Tibial artery (tissue), 4 donors: ENCODE measurements at places on chromosomes 2 and 18.

GRCh38 chr2:180056367-180057118, 49.4 kb upstream of the CWC22 start:
- no peak for DNase-seq
- H3K4me3 ChIP-seq: no peak overlapping the region
- no peaks in the 10 kb centered on the region for H3K27me3 ChIP-seq
- H3K4me1 ChIP-seq: no peaks in the 10 kb centered on the region
- H3K36me3 ChIP-seq: no peaks in the 10 kb centered on the region

DNA sequence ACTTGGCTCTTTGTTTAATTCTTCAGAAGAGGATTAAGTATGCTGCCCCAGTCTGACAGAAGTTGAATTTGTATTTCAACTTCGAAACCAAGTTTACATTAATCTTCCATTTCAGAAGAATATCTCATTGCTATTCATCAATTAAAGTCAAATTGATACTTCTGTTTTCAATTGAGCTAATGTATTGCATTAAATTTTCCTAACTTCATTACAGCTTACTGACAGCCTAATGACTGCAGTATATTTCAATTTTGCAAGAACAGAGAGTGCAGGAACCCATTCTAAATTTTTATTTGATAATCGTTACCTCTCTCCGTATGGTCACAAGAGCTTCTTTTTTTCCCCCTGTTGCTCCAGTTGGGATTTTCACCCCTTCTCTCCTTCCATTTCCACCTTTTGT, 218.0 kb downstream of the CALCRL start:
- no peak overlapping the region for H3K27ac ChIP-seq
- no peak overlapping the region for H3K4me3 ChIP-seq
- H3K4me1 ChIP-seq: no peaks in the 10 kb centered on the region
- DNase-seq: no peak

DNA sequence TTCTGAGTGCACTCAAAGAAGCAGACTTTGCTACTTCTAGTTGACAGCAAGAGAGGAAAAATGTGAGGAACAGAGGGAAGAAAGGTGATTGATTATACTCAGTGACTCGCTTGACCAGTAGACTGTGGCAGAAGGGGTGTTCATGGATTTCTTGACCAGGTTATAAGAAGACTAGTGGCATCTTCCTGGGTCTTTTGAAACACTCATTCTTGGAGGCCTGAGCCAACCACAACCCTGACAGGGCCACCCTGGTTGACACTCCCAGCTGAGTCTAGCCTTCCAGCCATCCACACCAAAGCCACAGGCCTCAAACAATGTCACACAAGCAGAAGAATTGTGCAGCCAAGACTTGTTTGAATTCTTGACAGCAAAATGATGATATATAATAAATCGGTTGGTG, 366.3 kb downstream of the SS18 start:
- H3K36me3 ChIP-seq: no peaks in the 10 kb centered on the region
- no peak for DNase-seq
- H3K27me3 ChIP-seq: no peaks in the 10 kb centered on the region
- no peak overlapping the region for H3K27ac ChIP-seq
- no peaks in the 10 kb centered on the region for H3K4me1 ChIP-seq

GRCh38 chr2:68605939-68606338, 37.4 kb upstream of the PROKR1 start:
- H3K4me1 ChIP-seq: no peaks in the 10 kb centered on the region
- no peak overlapping the region for H3K4me3 ChIP-seq
- H3K36me3 ChIP-seq: no peaks in the 10 kb centered on the region
- H3K27me3 ChIP-seq: no peaks in the 10 kb centered on the region
- no peak for DNase-seq
- no peak overlapping the region for H3K27ac ChIP-seq

DNA sequence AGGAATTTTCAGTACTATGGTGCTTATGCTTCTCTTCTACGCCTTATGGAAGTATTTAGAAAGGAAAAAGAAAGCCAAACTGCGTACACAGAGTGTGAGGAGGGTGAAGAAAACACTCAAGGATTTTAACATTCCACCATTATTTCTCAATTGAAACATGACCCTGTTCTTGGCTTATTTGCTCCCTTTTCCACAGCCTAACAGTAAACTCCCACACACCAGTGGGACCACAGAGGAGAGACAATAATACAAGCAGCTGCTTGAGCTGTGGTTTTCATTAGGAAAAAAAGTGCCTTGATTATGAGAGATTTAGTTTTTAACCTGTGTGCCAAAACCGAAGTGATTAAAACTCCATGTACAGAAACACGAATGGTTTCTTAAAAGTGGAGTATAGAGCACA, 134.3 kb downstream of the MEP1B start:
- H3K36me3 ChIP-seq: no peaks in the 10 kb centered on the region
- no peak overlapping the region for H3K4me3 ChIP-seq

GRCh38 chr2:121099329-121100290, 185.4 kb downstream of the TFCP2L1 start:
- H3K27me3 ChIP-seq: peaks cover 38% of the 10 kb centered on the region
- no peak overlapping the region for H3K27ac ChIP-seq
- no peaks in the 10 kb centered on the region for H3K36me3 ChIP-seq
- H3K4me1 ChIP-seq: no peaks in the 10 kb centered on the region
- DNase-seq: no peak

- H3K4me1 ChIP-seq: no peaks in the 10 kb centered on the region
- no peak overlapping the region for H3K27ac ChIP-seq
- no peak for DNase-seq
- no peaks in the 10 kb centered on the region for H3K27me3 ChIP-seq
- H3K36me3 ChIP-seq: no peaks in the 10 kb centered on the region
These were observed 121.6 kb downstream of the TXNL1 start for GRCh38 chr18:56516789-56517188.

DNA sequence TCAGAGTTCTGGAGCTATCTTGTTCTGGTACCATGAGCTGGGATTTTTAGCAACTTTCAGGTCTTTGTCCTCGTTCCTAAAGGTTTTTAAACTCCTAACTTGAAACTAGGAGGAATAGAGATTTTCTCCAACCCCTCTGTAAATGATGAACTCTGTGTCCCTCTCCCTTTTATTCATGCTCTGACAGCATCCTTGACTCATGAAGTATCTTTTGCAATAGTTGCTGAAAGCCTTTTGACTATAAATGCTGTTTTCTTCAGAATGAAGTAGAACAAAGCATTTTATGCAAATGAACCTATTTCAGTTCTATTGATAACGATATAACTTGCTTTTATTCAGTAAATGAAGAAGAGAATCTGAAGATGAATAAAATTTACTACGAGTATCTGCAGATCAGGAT, 17.0 kb upstream of the MAPRE2 start:
- no peak overlapping the region for H3K27ac ChIP-seq
- H3K4me3 ChIP-seq: no peak overlapping the region
- H3K4me1 ChIP-seq: peaks cover 12% of the 10 kb centered on the region
- H3K36me3 ChIP-seq: no peaks in the 10 kb centered on the region
- H3K27me3 ChIP-seq: no peaks in the 10 kb centered on the region
- DNase-seq: no peak

DNA sequence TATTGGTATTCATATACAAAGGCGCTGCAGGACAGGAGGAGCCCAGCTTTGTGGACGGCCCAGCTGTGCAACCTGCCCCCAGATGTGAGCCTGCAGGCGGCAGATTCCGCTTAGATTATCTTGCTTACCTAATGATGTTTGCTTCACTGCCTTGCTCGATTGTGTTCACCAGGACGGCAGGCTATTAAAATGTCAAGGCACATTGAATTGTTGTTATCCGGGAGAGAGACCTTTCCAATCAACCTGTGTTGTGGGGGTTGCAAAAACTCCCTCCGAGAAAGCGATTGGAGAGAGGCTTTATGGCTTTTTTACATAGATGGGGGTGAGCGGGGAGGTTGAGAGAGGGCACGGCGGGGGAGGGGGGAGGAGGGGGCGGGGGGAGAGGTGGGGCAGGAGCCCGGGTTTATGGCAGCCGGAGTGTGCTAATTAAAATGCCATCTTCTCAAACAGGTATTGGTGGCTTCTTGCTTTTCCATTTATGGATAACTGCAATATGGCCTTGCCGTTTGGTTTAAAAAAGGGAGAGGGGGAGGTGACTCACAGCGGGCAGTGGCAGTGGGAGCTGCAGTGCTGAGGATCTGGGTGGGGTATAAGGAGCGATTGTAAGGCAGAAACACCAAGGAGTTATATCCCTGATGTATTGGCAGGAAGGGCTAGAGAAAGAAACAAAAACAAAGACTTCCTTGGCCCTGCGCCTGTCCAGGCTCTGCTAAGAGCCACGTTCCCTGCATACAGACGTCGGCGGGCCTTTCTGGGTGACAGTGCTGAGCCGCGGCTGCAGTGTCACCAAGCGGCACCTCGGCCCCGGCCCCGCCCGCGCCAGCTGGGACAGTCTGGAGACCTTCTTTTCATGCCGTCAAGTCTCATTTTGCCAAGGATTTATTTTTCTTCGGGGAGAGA, 97.2 kb downstream of the INSIG2 start:
- peak; percentile 77 for DNase-seq
- no peaks in the 10 kb centered on the region for H3K27me3 ChIP-seq
- H3K4me3 ChIP-seq: peak overlapping the region; percentile 60
- H3K4me1 ChIP-seq: no peaks in the 10 kb centered on the region
- H3K27ac ChIP-seq: peak overlapping the region; percentile 88

GRCh38 chr2:193348055-193348454, 1153.3 kb upstream of the TMEFF2 start:
- no peak overlapping the region for H3K27ac ChIP-seq
- no peaks in the 10 kb centered on the region for H3K36me3 ChIP-seq
- no peaks in the 10 kb centered on the region for H3K27me3 ChIP-seq
- no peaks in the 10 kb centered on the region for H3K4me1 ChIP-seq

DNA sequence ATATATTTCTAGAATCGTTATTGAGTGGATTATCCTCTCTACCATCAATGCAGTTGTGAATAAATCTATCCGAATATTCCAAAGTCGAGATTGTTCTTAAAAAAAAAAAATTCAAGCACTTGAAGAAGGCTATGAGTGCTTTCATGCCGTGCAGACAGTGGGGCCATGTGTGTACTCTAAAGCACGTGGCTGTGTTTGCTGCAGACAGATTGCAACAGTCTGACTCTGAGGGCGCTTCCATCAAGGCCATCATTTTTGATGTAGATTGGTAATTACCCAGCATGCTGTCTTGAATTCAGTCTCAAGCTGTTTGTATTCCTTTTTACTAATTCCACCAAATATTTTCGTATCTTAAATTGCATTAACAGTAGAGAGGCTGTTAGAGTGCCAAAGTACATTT, 325.9 kb upstream of the LINC00305 start:
- DNase-seq: no peak
- no peak overlapping the region for H3K27ac ChIP-seq
- no peak overlapping the region for H3K4me3 ChIP-seq
- no peaks in the 10 kb centered on the region for H3K4me1 ChIP-seq
- no peaks in the 10 kb centered on the region for H3K36me3 ChIP-seq
- no peaks in the 10 kb centered on the region for H3K27me3 ChIP-seq

GRCh38 chr2:38665854-38666555, at the start of gene GALM:
Gene GALM (plus strand): TSS chr2:38666114. CDS start chr2:38666162, 48 bp downstream.
- DNase-seq: peak; percentile 96
- H3K4me3 ChIP-seq: peak within 1 kb of the TSS; percentile 57
- no peaks in the 10 kb centered on the region for H3K36me3 ChIP-seq
- no peaks in the 10 kb centered on the region for H3K4me1 ChIP-seq
- H3K27ac ChIP-seq: peak within 1 kb of the TSS; percentile 73

DNA sequence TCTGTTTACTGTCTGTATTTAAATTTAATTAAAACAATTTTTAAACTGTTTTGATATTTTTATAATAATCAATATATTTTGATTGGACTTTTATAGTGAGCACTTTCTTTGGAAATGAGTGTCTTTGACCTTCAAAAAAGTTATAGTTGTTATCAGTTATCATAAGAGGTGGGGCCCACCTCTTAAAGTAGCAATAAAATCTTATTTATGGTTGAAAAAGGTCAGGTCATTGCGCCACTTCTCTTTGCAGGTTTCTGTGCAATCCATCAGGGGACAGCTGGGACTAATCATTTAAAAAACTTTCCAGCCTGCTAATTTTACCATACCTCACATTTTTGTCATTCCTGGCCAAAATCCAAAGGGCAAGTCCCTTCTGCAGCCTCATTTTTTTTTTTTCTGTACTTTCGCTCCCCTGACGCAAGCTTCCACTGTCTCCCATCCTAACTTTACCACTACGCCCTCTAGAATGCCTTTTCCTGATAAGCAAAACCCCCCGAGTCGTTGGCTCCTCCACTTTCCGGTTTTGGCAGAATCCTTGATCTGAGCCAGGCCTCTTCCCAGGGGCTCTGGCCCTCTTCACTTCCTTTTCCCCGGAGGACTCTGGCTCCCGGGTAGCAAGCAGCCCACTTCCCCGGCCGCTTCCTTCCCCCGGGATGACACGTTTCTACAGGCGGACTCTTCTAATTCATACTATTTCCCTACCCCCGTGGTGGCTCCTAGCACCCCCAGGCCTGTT, 1.1 kb upstream of the SEH1L start:
- H3K4me3 ChIP-seq: peak overlapping the region; percentile 68
- H3K4me1 ChIP-seq: peaks cover 20% of the 10 kb centered on the region
- H3K36me3 ChIP-seq: no peaks in the 10 kb centered on the region
- no peaks in the 10 kb centered on the region for H3K27me3 ChIP-seq
- no peak for DNase-seq

- H3K27me3 ChIP-seq: no peaks in the 10 kb centered on the region
- no peak for DNase-seq
- H3K4me1 ChIP-seq: no peaks in the 10 kb centered on the region
- no peaks in the 10 kb centered on the region for H3K36me3 ChIP-seq
These were observed 405.8 kb downstream of the EPHA4 start for GRCh38 chr2:221166292-221166691.

DNA sequence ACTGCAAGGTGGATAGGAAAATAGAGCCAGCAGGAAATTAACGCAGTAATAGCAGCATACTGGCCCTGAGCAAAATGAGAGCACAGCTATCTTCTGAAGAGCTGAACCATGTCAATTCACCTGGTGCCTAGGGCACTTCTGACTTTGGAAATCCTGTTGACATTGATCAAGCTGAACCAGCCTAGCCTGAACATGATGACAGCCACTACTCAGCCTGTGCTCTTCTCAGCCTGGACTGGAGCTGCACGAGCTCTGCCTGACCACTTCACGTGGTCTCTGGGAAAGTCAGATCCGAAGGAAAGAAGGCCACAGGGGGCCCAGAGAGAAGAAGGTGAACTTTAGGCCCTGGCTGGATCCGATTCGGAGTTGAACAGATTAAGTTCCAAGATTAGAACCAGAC, 421.9 kb downstream of the LPIN1 start:
- no peak overlapping the region for H3K27ac ChIP-seq
- peaks cover 17% of the 10 kb centered on the region for H3K4me1 ChIP-seq
- no peaks in the 10 kb centered on the region for H3K36me3 ChIP-seq
- no peaks in the 10 kb centered on the region for H3K27me3 ChIP-seq

- H3K4me3 ChIP-seq: no peak overlapping the region
- no peaks in the 10 kb centered on the region for H3K36me3 ChIP-seq
- no peak for DNase-seq
- no peak overlapping the region for H3K27ac ChIP-seq
- H3K4me1 ChIP-seq: no peaks in the 10 kb centered on the region
These were observed 567.1 kb upstream of the POU3F3 start for GRCh38 chr2:104286841-104287240.

GRCh38 chr2:217114117-217114516, 254.3 kb upstream of the TNP1 start:
- DNase-seq: no peak
- no peaks in the 10 kb centered on the region for H3K36me3 ChIP-seq
- H3K27me3 ChIP-seq: no peaks in the 10 kb centered on the region
- H3K4me1 ChIP-seq: no peaks in the 10 kb centered on the region
- H3K27ac ChIP-seq: no peak overlapping the region

- no peaks in the 10 kb centered on the region for H3K36me3 ChIP-seq
- H3K27ac ChIP-seq: peak overlapping the region; percentile 72
- no peak for DNase-seq
- peaks cover 40% of the 10 kb centered on the region for H3K4me1 ChIP-seq
- peak overlapping the region; percentile 96 for H3K4me3 ChIP-seq
- no peaks in the 10 kb centered on the region for H3K27me3 ChIP-seq
These were observed 908 bp downstream of the ERLEC1 start for GRCh38 chr2:53787614-53788289.
